NCI-H187 treated with DMSO at 0.1 percent for 48 hours (cell line): ENCODE measurements at places on chromosomes 12 and 14.

DNA sequence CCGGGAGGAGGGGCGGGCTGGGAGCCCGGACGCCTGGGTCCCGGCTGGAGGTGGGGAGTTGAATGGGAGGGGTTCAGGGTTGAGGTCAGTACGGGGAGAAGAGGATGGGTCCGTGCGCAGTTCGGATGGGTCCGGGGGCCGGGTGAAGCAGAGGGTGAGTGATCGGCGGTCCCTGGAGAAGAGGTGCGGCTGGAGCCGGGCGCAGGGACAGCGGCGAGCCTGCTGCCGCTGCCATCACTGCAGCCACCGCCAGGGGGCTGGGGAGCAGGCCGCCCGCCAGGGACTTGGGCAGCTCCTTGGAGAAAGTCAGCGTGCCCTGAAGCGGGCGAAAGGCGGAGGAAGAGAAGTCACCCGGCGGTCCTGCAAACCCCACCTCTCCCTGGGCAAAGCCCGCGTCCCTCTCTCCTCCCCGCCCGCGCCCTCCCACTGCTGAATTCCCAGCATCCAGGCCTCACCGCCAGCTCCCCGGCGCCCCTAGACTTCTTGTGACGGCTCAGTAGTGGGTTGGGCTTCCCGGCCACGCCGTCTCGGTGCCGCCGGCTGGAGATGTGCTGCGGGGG lies 6.0 kb upstream of the GPR84 start:
- no peak for DNase-seq

DNA sequence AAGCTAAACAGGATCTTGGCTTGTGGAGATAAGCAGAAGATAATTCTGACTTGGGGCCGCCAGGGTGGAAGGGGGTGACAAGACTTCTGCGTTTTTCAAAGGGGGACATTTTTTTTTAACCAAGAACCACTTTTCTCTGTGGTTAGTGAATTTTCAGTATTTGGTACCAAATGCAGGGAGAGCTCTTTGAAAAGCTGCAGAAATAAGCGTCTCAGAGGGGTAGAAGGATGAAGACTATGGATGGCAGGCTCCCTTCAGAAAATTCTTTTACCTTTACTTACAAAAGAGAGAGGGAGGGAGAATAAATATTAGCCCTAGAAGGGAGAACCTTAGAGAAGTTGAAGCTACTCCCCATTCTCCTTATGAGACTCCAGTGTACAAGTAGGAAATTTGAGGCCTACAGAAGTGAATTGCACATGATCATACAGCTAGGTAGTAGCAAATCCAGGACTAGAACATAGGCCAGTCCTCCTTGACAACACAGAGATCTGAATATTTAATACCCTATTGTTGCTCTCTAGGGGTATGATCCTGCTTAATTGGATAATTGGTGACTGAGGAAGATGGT lies 840 bp downstream of the MRPL52 start:
- DNase-seq, result no peak

DNA sequence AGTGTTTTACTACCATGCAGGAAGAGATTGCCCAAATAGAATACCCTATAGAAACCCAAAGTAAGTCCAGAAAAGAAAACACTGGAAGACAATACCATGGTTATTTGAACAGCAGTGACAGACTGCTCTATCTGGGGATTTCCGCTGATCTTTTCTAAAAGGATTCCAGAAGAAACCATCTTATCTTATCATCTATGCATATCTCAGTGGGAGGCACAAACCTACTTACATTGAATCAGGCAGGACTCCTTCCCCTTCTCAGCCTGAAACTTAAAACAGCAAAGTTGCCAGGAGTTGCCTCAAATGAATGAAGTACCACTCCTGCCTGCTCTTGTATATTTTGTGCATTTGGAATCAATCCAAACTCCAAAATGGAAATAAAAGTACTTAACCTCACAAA lies 56.7 kb upstream of the NR2C1 start:
- no peak for DNase-seq

GRCh38 chr14:65502676-65503124 lies 90.2 kb downstream of the FUT8 start:
- DNase-seq, result peak; percentile 75

- no peak for DNase-seq
Observed at GRCh38 chr14:104096751-104097700, 11.5 kb downstream of the ASPG start.

- DNase-seq, result no peak
Observed at GRCh38 chr14:72775923-72776554, 117.9 kb downstream of the DPF3 start.
